ENCODE measurements at places on chromosomes 5 and 9. TPM values are rescaled to one million over a fixed set of nuclear protein-coding genes. Genes with fewer than 3 reads are reported as not detected.

The AMACR gene
- 9.7 TPM for total RNA-seq

The TYRP1 gene
- not detected for total RNA-seq

The PRKACG gene
- total RNA-seq = not detected

The CDKN2B gene
- total RNA-seq = 0.13 TPM

The FEM1C gene
- 16.1 TPM for total RNA-seq

The FST gene
- 111 TPM for total RNA-seq

The COL15A1 gene
- total RNA-seq = not detected

The ICE1 gene
- 47.1 TPM for total RNA-seq

The OBP2B gene
- total RNA-seq = not detected

The C9 gene
- not detected for total RNA-seq

DNA sequence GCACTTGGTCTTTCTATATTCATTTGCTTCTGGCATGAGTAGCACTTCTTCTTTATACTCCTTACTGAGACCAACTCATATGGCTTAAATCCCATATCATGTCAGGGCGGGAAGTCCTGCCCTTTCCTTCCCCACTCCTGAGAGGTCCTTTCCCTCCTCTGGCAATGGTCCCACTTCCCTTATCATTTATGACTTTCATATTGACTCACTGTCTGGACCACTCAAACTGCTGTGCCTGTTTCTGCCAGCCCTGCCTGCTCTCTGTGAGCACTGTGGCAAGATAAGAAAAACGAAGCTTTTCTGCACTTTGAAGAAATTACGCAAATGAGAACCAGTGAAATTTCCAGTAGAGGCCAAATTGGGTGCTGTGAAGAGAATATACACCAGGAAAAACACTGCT is 58.1 kb downstream of the ZNF474 start:
- no peak for DNase-seq

GRCh38 chr9:126157423-126157822 is 169.2 kb upstream of the MVB12B start:
- no peak for DNase-seq

GRCh38 chr5:93599399-93600120 is 16.5 kb downstream of the NR2F1 start:
- DNase-seq = peak; percentile 72

DNA sequence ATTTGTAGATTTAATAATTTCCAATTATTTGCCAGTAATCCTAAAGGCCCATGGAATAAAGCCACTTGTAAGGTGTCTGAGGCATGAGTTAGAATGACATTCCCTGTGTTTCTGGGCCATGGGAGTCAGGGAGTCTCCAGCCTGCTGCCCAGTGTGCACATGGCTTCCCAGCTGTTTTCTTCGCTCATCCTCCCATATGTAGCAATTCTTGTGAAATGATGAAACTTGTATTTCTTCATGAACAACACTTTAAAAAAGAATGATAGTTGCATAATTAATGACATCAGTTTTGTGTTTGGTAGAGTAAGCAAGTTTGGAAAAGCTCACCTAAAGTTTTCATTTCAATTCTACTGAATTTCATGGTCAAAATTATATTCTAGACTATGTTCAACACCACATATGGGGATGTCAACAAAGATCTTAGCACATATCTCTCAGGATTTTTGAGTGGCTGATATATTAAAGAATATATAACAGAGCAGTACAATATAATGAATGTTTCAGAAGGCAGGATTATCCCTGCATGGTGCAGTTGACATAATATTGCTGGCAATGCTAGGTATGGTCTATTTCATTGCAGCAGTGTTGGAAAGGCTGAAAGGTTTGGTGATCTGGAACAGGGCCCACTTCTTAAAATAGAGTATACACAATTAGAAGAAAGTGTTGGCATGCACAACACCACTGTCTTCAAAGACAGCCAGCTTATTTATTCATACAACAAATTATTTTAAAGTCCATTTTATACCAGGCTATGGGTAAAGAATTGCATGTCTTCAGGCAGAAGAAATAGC is 44.7 kb downstream of the GRIN3A start:
- DNase-seq = no peak

DNA sequence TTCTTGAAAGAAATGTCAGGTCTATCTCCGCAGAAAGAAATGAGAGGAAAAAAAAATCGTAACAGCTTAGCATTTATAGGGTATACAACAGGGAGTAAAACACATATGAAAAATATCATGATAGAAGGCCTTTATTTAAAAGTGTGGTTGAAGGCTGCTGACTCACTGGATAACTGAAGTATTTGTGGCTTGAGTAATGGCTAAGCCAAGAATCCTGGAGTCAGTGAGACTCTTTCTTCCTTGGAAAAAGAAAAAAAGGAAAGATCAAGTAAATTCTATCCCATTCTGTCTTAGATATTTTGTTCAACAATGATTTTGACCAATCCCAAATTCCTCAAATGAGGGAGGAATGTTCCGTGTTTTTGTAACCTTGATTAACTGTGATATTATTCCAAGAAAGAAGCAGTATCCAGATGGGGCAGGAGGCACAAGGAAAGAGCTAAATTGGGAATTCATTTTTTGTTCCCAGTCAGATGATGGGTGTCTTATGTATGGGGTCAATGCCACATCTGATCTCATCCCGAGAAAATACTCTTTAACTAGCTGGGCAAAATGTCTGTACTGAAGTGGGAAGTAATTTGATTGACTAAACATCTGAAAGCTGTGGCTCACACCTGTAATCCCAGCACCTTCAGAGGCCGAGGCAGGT is 64.3 kb upstream of the MYO10 start:
- no peak for DNase-seq

- DNase-seq = no peak
These were observed 29.8 kb downstream of the MED27 start for GRCh38 chr9:132049900-132050299.

DNA sequence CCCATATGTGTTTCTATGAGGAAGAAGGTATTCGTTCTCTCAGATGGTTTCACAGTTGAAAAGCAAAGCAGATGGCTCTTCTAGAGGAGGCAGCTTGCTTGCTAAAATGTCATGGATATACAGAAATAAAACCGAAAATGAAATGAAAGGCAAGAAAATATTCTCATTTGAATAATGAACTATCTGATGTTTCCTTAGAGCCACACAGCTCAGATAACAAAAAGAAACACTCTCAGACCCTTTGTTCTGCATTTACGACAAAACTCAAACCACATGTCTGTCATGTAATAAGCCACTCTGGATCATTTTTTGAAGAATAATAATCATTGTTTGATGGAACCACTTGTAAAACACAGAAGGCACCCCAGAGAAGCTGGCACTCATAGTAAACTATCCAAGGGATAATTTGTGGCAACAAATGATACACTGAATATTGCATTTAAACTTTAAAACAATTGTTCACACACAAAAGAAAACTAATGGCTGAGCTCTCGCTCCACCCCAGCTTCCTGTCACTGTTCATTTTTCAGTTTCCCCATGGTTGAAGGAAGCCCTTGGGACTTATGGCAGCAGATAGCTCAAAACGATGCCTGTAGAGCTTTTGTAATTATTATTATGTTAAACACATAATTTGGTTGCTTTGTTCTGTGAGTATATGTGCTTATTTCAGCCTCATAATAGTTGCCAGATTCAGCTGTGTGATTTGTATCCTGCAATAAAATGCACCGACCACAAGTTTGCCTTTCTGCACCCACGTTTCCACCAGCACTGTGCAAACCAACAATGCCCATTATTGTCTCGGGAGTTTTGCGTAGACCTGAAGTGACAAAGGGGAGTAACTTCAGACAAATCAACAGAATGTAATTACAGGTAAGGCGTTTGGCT is 256.0 kb downstream of the TMEM167A start:
- no peak for DNase-seq

GRCh38 chr5:96661855-96662724 is at the start of gene CAST:
Gene CAST, plus strand, starts transcription at chr5:96662376. Its CDS starts 47 bp downstream, at chr5:96662423.
- DNase-seq = peak; percentile 95

DNA sequence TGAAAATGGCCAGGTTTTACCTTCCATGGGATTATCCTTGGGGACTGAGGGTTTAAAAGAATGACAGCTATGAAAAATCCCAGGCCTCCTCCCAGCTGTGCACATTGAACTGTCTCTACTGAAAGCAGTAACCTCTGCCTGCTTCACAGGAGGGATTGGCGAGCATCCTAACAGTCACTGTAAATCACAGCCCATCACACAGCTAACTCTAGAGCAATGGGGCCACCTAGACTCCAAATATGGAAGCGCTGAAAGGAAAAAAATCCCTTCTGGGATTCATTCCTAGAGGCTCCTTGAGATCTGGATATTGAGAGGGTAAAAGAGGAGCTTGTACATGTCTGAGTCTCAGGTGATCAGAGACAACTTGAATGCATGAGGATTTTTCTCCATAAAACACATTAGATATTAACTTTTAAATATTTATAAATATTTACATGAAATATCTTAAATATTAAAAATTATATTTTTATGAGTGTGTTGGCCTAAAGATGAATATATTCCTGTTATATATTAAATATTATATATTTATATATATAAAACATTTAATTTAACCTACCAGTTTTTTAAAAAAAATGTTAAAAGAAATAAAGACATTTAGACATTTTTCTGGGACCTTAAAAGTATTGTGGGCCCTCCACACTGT is 133.8 kb upstream of the SLC24A2 start:
- DNase-seq = peak; percentile 67

- DNase-seq = no peak
These were observed 80.0 kb downstream of the OTULIN start for GRCh38 chr5:14744296-14745187.

- no peak for DNase-seq
These were observed 587.0 kb upstream of the GRAMD2B start for GRCh38 chr5:125836256-125836655.

GRCh38 chr9:19976226-19976625 is 187.4 kb upstream of the SLC24A2 start:
- no peak for DNase-seq

DNA sequence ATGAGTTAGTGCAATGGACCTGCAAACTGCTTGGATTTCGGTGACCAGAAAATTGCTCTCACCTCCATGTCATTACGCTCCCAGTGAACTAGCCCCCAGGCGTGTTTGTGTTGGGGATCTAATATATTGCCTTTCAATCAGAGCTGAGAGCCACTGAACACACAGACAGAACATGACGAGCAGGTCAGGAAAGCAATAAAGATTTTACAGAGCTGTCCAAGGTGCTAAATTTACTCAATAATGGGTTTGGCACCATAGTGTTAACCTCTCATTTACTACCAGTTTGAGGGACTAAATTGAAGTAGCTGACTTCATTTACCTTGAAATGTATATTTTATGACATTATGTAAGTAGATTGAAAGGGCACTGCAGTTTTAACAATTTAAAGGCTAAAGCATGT is 383.0 kb downstream of the EBF1 start:
- no peak for DNase-seq

GRCh38 chr5:84614906-84615305 is 230.2 kb upstream of the EDIL3 start:
- DNase-seq = no peak

DNA sequence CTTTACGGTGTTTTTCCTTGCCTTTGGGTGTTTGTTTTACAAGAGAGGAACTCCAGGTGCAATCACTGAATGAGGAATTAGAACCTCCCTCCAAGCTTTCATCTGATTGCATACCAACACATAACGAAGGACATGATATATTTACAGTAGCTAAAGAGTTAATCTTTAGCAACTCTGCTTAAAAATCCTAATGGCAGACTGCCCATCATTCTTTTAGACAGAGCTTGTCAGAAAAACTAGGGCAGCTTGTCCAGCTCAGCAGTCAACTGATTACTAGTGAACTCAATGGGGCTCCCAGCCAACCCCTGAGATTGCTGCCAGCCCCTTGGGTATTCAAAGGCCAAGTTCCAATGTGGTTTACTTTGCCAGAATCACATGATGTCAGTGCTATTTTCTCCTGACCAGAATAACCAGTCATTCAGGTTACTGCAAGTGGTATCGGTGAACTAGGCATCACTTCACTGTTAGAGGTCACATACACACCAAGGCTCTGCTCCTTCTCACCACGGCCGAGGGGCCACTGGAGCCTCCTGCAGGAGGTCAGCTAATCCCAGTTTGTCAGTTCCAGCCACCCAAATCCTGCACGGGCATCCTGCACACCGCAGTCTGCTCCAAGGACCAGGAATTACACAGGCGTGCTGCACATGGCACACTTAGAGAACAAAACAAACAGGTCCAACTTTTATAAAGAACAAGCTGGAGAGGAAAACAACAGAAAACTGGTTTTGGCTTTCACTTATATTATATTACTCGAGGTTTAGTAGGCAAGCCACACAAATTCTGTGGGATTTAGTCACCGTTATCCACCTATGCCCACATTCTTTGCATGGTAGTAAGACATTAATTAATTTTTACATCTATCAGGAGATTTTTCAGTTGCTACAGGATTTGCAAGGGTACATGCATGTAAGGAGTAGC is 62.5 kb downstream of the NFIB start:
- DNase-seq = no peak

DNA sequence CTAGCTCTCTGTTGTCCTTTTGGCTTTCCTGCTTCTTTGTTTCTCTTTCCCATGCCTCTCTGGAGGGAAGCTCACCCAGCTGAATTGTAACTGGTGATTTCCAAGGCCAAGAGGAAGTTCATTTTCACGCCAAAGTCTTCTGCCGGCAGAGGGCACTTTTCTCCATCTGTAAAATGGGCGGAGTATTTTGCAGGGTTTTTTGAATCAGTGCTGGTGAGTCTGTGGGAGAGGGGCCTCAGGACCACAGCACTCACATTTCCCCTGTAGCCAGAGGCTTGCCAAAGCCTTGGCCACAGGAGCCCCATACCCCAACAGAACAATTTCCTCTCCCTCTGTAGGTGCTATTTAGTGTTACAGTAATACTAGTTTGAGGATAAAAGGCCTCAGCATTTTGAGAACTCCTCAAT is 42.3 kb upstream of the MATR3 start:
- DNase-seq = peak; percentile 32

GRCh38 chr9:112852741-112853504 is 37.8 kb downstream of the SLC46A2 start:
- no peak for DNase-seq

GRCh38 chr5:34688015-34688810 is 32.1 kb downstream of the RAI14 start:
- DNase-seq = no peak

DNA sequence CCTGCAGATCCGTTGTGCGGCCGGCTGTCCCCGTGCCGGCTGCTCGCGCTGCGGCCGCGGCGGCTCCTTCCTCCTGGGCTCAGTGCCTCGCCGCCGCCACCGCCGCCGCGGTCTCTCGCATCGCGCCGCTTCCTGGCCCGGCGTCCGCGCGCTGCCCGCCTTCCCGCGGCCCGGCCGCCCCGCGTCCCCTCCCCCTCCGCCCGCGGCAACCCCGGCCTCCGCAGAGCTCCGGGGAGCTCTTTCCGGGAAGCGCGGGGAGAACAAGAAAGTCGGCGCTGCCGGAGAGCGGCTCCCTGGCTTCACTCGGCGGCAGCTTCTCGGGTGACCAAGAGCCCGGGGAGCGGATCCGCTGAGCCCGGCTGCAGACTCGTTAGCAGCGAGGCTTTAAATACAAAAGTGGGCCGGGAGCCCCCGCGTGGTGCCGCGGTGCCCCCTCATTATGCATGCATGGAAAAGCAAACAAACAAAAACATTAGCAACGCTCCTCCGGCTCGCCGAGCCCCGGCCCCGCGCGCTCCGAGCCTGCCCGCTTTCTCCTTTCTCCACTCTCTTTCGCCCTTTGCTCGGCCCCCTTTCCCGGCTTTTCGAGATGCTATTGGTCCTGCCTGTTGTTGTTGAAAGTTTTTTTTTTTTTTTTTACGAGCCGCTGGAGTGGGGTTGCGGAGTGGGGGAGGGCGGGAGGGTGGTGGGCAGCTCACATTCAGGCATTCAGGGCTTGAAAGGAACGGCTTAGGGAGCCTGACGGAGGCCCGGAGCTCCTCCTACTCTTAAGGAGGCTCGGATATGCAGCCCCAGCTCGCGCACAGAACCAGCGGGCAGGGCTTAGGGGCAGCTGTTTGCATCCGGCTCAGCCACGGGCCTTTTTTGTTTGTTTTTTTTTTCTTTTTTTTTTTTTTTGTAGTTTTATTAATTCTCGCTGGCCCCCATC is at the start of gene GAS1:
GAS1 (minus strand) TSS at position 361 of the 928 bp plus-strand sequence. CDS start 727 bp downstream, outside the sequence.
- DNase-seq = peak; percentile 92
